ENCODE measurements at places on chromosomes 4 and X.

GRCh38 chr4:153646978-153647377 lies 37.1 kb upstream of the TLR2 start:
- DNase-seq, result no peak

DNA sequence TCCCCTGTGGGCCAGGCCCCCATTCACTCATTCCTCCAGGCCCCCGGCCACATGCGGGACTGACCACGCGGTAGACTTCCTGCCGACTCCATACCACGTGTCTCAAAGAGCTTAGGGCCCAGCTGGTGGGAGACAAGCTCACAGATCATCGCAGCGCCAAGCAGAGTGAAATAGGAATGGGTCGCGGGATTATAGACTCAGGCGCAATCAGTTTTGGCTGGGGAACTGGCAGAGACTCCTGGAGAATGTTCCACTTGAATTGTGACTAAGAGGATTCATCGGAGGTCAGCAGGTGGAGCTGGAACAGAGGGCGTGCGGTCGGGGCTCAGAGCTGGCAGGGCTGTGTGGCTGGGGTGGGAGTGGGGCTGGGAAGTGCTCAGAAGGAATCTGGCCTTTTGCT lies 15.6 kb downstream of the ATP2B3 start:
- no peak for DNase-seq

GRCh38 chrX:51760657-51761056 lies 17.4 kb downstream of the GSPT2 start:
- no peak for DNase-seq

GRCh38 chr4:37586194-37586593 lies 100.0 kb downstream of the RELL1 start:
- no peak for DNase-seq

DNA sequence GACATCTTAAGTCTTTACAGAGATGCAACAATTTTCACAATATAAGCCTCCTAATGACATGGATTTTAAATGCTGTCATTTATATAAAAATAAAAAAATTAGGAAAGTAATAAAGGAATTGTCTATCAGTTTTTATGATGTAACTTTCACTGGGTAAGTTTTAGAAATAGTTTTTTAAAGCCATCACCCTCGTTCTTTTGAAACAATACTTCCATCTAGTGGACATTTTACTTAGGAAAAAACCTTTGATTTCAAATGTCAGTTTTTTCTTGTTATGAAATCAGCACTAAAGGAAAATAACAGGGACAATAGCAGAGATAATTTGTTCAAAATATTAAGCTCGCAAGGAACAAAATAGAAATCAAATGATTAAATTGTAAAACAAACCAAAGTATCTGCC lies 24.3 kb upstream of the NDNF start:
- DNase-seq, result no peak

GRCh38 chr4:100984901-100985300 lies 362.4 kb downstream of the PPP3CA start:
- no peak for DNase-seq

- DNase-seq, result peak; percentile 20
Measured at GRCh38 chrX:107448998-107449835, at the start of gene FRMPD3. Gene FRMPD3, plus strand, starts transcription at chrX:107449652. Its CDS starts 76,937 bp downstream, at chrX:107526589.

- DNase-seq, result no peak
Measured at GRCh38 chrX:154607370-154607769, 11.7 kb downstream of the CTAG1B start.

GRCh38 chr4:111954550-111954949 lies 190.7 kb upstream of the FAM241A start:
- DNase-seq, result no peak

- DNase-seq, result no peak
Measured at GRCh38 chrX:33909836-33910235, 222.3 kb downstream of the FAM47A start.

- peak; percentile 2 for DNase-seq
Measured at GRCh38 chr4:134421734-134422133, 220.1 kb upstream of the PABPC4L start.

GRCh38 chr4:105234582-105234981 lies 87.9 kb downstream of the TET2 start:
- DNase-seq, result no peak

DNA sequence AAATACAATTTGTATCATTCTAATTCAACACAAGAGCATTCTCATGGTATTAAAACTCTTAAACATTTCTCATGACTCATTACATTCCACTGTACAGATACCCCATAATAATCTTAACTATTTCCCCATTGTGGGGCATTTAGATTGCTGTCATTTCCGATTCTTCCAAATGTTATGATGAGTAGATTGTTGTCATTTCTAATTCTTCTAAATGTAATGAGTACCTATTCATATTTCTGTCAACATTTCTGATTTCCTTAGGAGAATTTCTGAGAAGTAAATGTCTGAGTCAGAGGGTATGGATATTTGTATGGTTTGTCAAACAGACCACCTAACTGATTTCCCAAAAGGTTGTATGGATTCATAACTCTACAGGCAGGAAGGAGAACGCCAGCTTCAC lies 8.3 kb downstream of the S100G start:
- DNase-seq, result no peak

DNA sequence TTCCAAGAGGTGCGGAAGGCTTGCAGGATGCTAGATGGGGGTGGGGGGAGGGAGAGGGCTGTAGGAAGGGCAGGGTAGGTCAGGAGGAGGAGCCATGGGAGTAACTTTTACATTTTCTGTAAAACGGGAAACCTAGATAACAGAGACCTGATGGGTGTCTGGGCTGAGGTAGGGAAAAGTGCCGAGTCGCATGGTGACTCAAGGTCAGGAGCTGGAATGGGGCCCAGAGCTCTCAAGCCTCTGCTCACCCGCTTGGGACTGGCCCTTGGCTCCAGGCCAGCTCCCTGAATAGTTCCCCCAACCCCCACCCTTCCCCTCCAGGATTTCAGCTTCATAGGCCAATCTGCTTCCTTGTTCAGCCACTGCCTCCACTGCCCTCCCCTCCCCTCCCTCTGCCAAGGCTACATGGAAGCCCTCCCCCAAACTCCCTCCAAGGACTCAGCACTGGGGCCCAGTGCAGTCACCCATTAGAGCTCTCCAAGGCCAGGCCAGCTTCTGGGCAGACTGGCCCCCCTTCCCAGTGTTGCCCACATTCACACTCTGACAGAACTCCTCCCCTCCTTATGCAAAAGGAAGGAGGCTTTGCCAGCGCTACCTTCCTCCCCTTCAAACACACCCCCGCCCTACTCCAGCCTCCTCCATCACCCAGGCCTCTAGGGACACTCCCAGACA lies 43.6 kb downstream of the TSC22D3 start:
- DNase-seq, result no peak

- no peak for DNase-seq
Measured at GRCh38 chr4:17762726-17763125, 18.7 kb downstream of the FAM184B start.

GRCh38 chrX:41526271-41526670 lies 79.1 kb downstream of the NYX start:
- DNase-seq, result no peak

- no peak for DNase-seq
Measured at GRCh38 chr4:81605271-81605670, 133.6 kb upstream of the RASGEF1B start.

- DNase-seq, result no peak
Measured at GRCh38 chrX:136725441-136726104, 55.2 kb downstream of the ARHGEF6 start.

DNA sequence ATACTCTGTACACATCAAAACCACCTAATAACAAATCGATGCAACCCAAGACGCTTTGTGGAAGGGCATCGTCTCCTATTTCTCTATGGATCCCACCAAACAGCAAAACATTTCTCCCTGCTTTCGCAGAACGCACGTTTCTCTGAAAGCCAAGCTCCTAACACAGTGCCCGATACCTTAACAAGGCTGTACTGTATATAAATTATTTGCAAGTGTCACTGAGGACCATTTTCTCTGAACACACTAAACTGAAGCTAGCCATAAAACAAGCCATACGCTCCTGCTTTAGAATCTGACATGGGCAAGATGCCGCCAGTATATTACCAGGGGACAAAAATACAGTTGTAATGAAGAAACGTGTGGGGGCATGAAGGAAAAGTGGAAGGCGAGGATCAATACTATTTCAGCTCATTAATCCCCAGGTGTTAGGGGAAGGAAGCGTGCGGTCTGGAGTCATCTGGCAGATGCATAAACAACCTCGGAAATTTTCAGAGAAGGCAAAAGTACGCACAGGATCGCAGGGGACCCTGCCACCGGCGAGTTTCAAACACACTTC lies 703 bp downstream of the KCNIP4 start:
- DNase-seq, result no peak

DNA sequence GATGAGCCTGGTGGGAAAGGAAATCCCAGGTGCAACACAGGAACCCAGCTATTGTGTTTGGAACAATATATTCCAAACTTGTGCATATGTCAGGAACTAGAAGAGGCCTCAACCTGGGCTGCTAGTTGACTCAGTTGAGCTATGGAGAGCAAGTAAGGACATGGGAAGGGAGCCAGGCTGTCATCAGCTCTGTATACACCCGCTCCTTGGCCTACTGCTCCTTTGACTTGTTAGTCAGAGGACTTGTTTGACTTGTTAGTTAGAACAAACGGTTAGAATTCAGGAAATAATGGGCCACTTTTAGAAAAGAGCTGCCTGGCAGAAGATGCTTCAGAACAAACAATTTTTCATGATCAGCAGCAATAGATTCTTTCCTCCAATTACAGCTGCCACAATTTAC lies 76.4 kb downstream of the CBLL2 start:
- DNase-seq, result no peak

- no peak for DNase-seq
Measured at GRCh38 chrX:130174045-130174704, 2.4 kb downstream of the RAB33A start.

DNA sequence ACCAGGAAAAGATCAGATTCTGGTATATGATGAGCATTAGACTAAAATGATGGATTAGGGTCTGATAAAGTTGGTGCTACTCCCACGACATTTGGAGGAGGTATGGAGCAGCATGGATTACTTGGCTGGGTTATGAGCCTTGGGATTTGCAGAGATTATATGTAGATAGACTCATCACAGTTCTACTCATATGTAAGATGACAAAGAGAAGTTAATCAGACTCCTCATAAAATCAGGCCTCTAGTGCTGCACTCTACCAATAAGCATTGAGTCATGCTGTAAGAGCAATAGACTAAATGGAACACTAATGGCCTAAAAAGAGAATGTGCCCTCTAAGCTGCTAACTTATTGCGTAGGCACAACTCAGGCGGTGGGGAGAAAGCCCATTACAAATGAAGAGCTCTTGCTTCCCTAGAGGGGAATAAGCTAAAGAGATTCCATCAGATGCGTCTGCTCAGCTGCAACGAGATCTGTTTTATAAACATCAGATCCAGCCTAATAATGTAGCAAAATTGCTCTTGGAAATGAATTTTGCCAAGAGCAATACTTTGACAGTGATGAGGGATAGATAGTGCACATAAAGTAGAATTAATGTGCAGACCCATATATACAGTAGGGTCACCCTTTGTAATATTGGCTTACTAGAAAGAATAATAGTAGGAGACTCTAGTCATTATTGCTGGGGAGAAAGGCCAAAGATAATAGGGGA lies 17.5 kb downstream of the LIAS start:
- no peak for DNase-seq

- DNase-seq, result no peak
Measured at GRCh38 chr4:75107755-75108612, 175.1 kb downstream of the PARM1 start.

DNA sequence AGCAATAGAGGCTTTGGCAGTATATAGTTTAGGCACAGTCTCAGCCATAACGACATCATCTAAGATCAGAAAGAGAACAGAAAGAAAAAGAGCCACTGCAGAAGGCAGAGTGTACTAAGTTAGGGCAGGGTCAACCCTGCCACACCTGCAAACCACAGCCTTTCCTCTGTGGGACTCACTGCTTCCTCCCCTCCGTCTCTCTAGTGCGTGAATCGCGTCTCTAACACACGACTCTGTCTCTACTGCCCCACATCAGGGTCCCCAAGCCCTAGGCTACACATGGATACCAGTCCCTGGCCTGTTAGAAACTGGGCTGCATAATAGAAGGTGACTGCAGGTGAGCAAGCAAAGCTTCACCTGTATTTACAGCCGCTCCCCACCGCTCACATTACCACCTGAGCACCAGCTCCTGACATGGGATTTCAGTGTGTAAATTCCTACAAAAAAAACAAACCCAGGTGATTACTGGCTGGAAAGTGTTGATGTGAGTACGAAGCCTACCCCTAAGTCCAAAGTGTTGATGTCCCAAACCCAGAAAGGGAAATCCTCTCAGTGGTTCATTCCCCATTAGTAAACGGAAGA lies 128.9 kb downstream of the PRKX start:
- no peak for DNase-seq

GRCh38 chrX:19602866-19603622 lies 87.7 kb upstream of the MAP3K15 start:
- DNase-seq, result no peak

- DNase-seq, result no peak
Measured at GRCh38 chrX:85379174-85379907, at the start of gene POF1B. Gene POF1B, minus strand, starts transcription at chrX:85379665. Its CDS starts 211 bp downstream, at chrX:85379454.

DNA sequence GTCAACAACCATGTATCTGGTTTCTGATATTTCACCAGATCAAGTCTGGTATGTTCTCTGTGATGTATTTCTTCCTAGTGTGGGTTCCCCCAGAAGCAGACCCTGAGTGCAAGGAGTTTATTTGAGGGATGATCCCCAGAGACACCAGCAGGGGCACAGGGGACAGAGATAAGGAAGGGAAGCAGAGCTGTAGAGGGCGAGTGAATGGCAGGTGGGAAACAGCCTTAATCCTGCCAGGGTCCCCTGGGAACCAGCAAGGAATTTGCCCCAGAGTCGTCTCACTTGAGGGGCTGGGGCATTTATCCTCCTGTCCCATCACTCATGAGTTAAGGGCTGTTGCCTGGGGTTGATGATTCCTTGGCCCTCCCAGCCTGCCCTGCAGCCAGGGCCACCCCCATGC lies 206.4 kb upstream of the BCOR start:
- no peak for DNase-seq

DNA sequence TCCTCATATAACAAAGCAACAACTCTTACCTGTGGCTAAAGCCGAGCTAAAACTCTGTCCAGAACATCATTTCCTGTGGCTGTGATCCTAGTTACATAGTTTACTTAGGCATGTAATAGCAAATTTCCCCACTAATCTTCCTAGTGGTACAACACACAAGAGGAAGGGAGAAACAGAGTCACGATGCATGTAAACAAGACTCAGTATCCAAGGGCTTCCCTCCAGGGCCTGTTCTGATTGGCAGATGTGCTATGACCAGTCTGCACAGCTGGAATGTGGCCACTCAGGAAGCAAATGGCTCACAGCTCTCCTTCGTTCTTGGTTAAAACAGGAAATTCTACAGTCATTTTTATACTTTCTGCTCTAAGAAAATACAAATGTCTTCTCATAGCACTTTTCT lies 49.2 kb upstream of the PRSS48 start:
- DNase-seq, result no peak

GRCh38 chr4:147943159-147943638 lies 211.3 kb downstream of the ARHGAP10 start:
- DNase-seq, result no peak

DNA sequence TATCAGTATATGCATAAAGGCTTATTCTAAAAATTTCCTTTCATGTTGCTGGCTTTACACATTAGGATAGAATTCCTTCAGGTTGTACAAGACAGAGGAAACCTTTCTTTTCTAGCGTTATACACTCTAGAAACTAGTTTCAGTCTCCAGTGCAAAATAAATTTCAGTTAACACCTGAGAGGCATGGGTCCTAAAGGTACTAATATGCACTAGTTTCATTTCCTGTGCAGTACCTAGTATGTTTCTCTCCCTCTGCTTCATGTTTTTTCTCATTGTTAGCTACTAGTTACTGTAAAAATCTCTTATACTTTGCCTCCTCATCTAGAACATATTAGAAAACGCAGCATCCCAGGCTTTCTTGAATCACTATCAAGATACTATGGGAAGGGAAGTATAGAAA lies 54.0 kb downstream of the SNX25 start:
- no peak for DNase-seq

- peak; percentile 57 for DNase-seq
Measured at GRCh38 chr4:169492436-169493163, 119.8 kb downstream of the NEK1 start.
